ENCODE measurements at places on chromosomes 6 and 20.

GRCh38 chr6:7656355-7656754, 66.4 kb downstream of the SNRNP48 start:
- no peak for DNase-seq

- no peak for DNase-seq
These were observed 21.2 kb upstream of the NFATC2 start for GRCh38 chr20:51563486-51564332.

DNA sequence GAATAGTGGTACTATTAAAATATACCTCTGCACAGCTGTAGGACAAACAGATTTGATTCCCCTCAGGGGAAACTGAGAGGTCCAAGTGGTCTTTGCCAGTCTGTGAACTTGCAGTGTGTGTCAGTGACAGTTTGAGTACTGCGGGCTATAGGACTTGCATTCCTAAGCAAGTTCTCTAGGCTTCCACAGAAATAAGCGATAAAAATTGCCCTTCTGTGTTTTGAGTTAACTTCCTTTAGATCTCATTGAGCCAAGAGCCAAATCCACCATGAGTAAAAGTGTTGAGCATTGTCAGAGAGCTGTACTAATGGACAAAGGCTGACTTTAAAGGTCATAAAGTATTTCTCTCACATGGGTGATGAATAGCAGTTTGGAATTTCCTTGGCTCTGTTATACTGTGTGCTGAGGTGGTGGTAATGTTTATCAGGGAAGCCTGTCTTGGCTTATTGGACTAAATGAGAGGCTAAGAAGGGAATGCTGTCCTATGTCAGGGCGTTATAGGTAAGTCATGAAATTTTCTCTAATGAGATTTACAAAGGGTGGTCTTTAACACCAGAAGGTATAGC, 122.6 kb upstream of the MAP3K7 start:
- no peak for DNase-seq

- DNase-seq, result no peak
These were observed 243.9 kb upstream of the TENT5A start for GRCh38 chr6:81996414-81996813.

- DNase-seq, result no peak
These were observed 743.3 kb upstream of the CHD6 start for GRCh38 chr20:42361402-42361970.

DNA sequence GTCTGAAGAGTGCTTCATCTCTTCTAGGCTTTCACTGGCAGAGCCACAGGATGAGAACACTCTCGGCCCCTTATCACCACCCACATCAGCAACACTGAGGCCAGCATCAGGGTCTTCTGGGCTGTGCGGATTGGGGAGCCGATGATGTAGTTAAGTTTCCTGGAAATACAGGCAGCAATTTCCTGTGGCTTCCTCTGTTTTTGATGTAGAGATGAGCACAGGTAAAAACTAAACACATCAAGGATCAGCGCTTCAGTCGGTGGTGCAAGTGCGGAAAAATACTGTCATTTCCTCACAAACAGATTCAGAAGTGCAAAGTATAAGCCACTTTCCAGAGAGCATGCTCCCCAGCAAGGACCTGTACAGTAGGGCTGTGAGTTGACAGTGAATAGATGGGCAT, 62.6 kb downstream of the BACH2 start:
- DNase-seq, result no peak

GRCh38 chr20:1001911-1002681, at the start of gene RSPO4:
Gene RSPO4, minus strand, starts transcription at chr20:1002311. Its CDS starts 147 bp downstream, at chr20:1002164.
- DNase-seq, result no peak

Measured in stimulated activated CD4-positive, alpha-beta T cell treated with anti-CD3 and anti-CD28 coated beads, Interleukin-1b, Interleukin-23, amount 100 ng/mL, for 1 hour (primary cell).